ENCODE measurements at places on chromosomes 6 and 20.
A peak's percentile ranks its signal among the peaks of the same experiment; 100 is the strongest.

- peak; percentile 61 for DNase-seq
These were observed 9.4 kb upstream of the HLA-DQA1 start for GRCh38 chr6:32627831-32628230.

DNA sequence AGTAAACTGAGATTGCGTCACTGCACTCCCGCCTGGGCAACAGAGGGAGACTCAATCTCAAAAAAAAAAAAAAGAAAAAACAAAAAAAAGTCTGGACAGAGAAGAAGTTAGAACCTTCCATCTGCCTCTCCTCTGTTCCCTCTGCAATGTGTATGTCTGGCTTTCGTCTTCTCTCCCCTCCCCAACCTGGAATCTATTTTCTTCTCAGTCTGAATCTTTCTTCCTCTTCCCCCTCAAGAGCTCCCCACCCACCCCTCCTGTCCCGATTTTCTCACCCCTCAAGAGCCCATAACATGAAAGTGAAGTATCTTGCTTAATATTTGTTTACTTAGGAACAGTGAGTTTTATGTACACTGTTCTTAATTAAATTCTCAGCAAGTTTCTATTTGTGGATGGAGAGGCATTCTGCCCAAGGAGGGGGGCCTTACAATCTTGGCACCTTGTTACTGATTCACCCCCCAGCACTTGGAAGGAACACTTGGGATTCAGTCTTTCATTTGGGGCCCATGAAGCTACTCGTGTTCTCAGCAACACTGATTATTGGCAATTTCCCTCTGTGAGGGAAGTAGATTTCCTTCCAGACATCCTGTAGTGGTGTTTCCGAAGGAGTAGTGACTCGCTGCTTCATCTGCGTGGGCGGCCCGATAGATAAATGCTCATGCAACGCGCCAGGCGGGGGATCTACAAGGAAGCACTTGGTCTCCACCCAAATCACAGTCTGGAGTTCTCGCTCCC, 69.3 kb upstream of the SRSF6 start:
- no peak for DNase-seq

GRCh38 chr6:112253841-112254816, at the start of gene LAMA4:
TSS of gene LAMA4 (minus strand) at chr6:112254567. CDS start at chr6:112254150, 417 bp downstream.
- DNase-seq, result peak; percentile 83

DNA sequence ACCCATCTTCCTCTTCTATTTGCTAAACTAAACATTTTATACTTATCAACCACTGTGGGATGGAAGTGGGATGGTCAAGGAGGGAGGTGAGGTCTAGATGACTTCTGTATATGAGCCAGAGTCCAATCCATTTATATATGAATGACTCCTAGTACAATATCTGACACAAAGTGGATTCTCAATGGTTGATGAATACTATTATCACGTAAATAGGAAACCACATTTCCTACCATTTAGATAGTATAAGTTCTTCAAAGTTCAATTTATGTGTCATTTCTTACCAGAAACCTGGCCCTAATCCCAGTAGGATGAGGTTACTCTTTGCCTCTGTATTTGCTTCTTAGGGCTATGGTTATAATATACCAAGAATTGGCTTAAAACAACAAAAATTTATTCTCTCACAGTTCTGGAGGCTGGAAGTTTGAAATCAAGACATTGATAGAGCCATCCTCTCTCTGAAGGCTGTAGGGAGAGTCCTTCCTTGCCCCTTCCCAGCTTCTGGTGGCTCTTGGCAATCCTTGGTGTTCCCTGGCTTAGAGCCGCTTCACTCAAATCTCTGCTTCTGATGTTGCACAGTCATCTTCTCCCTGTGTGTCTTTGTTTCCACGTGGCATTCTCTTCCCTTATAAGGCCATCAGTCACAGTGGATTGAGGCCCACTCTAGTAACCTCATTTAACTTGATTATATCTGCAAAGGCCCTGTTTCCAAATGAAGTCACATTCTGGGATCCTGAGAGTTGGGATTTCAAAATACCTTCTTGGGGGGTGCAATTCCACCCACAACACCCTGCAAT, 41.0 kb upstream of the RAB23 start:
- DNase-seq, result peak; percentile 47

DNA sequence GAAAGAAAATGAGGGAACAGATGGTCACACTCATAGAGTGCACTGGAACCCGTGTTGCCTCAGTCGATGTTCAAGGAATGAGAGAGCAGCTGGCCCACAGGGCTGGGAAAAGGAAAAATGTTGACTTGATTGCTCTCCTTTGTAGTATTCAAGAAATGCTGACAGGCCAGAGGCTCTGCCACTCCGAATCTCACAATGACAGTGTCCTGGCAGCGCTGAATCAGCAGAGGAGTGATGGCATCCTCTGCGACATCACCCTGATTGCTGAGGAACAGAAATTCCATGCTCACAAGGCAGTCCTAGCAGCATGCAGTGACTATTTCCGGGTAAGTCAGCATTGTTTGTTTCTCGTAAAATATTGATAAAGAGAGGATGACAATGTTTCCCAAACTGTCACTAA, 51.3 kb downstream of the KLHL32 start:
- DNase-seq, result no peak

GRCh38 chr6:151390276-151390850, 996 bp downstream of the ZBTB2 start:
- DNase-seq, result peak; percentile 99

DNA sequence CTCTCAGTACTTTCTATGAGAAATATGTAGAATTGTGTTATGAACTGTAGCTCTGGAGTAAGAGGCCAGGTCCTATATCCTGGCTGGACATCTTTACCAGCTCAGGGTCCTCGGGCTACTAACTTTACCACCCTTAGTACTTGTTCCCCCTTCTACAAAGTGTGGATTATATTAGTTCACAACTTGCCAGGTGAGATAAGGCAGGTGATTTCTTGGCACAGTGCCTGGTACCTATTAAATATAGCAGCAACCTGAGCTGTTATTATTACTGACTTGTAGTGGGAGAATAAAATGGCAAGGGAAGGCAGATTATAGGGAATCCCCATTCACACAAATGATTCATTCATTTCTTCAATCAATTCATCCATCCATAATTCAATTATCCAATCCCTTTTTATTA, 150.1 kb downstream of the DOK5 start:
- DNase-seq, result no peak

DNA sequence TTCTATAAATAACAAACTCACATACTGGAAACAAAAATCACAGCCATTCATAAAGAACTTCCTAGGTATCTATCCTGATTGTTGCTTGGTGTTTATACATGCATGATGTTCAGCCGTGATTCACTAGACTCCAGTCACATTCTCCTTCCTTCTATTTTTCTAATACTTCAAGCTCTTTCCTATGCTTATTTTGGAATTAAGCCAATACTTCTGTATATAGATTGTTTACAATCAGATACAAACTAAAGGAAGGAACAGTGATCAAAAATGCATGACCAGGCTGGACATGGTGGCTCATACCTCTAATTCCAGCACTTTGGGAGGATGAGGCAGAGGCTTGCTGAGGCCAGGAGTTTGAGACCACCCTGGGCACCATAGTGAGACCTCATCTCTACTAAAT, 377.5 kb upstream of the IRAK1BP1 start:
- DNase-seq, result peak; percentile 77

- no peak for DNase-seq
These were observed 235.2 kb downstream of the LRFN2 start for GRCh38 chr6:40352006-40352405.

- no peak for DNase-seq
These were observed 270.0 kb upstream of the CDYL start for GRCh38 chr6:4506223-4506622.

DNA sequence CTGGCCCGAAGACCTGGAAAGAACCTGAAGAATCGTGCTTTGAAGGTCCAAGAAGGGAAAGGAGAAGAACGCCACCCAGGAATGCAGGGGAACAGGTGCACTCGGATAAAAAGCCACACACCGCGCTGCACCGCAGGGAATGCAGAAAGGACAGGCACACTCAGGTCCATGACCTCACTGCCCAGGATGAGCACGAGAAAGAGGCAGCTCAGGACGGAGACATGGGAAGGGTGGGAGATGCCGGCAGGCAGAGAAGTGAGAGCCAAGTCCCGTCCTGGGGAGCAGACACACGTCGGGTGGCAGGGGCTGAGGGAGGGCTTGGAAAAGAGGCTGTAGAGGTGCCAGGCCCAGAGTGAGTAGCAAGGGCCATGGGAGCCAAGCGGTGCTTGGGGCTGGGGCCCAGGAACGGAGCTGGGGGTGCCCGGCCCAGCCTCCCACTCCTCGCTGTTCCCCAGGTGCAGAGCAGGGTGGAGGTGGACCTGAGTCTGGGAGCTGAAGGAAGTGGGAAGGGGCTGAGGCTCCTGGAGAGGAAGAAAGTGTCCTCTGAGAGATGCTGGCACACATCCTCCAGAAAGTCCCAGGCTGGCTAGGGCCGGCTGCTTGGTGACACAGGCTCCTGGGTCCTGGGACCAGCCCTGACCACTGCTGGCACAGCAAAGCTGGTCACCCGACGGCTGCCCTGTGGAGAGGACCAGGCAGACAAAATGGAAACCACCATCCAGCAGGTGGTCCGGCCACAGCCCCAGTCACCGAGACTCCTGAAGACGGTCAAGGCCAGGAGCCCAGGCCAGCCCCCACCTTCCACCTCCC, 91.3 kb downstream of the PSMB1 start:
- DNase-seq, result no peak

GRCh38 chr6:131400054-131400778, 172.8 kb upstream of the ARG1 start:
- peak; percentile 17 for DNase-seq

- DNase-seq, result no peak
These were observed 104.9 kb downstream of the RPS12 start for GRCh38 chr6:132919045-132919860.

- DNase-seq, result peak; percentile 53
These were observed 58.5 kb downstream of the AHI1 start for GRCh38 chr6:135438907-135439535.

DNA sequence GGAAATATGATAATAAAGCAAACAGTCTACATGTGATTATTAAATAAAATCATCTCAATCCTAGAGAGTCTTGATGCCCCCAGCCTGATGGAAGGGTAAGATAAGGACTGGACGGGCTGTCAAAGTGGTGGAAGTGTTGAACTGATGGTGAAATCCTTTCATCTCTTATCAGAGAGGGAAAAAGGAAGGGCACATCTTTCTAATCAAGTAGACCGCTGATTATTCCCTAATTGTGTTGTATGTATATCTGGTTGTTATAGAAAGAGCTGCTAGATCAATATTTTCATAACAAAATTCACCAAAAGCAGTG, 184.5 kb downstream of the PDE7B start:
- no peak for DNase-seq

- no peak for DNase-seq
These were observed 64.8 kb downstream of the SLC22A3 start for GRCh38 chr6:160412993-160413392.

DNA sequence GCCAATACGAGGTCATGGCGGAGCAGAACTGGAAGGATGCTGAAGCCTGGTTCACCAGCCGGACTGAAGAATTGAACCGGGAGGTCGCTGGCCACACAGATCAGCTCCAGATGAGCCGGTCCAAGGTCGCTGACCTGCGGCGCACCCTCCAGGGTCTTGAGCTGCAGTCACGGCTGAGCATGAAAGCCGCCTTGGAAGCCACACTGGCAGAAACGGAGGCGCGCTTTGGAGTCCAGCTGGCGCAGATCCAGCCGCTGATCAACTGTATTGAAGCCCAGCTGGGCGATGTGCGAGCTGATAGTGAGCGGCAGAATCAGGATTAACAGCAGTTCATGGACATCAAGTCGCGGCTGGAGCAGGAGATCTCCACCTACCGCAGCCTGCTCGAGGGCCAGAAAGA, 296.9 kb downstream of the OGFRL1 start:
- no peak for DNase-seq

GRCh38 chr6:100493206-100493888, 28.6 kb upstream of the SIM1 start:
- DNase-seq, result no peak

- DNase-seq, result no peak
These were observed 29.8 kb downstream of the YTHDF1 start for GRCh38 chr20:63186084-63186483.

DNA sequence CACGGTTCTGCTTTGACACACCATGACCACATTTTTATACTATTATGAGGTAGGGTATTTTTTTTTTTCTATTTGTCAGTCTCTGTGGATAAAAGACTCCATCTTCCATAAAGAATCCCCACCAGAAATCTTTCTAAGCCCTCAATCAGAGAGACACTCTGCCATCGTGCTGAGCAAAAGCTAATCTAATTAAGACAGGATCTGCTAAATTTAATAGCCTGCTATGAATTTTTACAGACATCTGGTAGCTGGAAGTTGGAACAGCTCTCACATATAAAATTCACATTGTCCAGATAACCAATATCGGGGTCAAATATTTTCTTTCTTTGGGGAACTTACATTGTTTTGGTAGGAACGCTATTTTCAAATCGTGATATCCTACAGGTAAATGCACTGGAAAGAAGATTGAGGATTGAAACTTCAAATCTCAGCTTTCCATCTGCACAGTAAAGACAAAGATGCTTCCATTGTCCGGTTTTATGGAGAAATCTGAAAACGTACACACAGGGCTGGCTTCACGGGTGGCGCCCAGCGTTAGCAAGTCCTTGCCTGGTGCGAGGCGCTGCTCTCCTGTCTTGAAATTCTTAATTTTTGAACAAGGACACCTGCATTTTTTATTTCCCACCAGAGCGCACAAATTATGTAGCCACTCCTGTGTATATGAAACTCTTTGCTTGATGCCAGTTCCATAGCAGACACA, 573.8 kb upstream of the NOX3 start:
- no peak for DNase-seq

Data from dermis blood vessel endothelial cell (primary cell).